ENCODE measurements at places on chromosomes 4 and X.
A peak's percentile ranks its signal among the peaks of the same experiment; 100 is the strongest.

- no peak for DNase-seq
Measured at GRCh38 chrX:145821291-145821897, 3.8 kb downstream of the SLITRK2 start.

GRCh38 chr4:104519588-104519987, 24.9 kb upstream of the CXXC4 start:
- DNase-seq: no peak

GRCh38 chr4:24513718-24514117, 70.6 kb downstream of the DHX15 start:
- no peak for DNase-seq

DNA sequence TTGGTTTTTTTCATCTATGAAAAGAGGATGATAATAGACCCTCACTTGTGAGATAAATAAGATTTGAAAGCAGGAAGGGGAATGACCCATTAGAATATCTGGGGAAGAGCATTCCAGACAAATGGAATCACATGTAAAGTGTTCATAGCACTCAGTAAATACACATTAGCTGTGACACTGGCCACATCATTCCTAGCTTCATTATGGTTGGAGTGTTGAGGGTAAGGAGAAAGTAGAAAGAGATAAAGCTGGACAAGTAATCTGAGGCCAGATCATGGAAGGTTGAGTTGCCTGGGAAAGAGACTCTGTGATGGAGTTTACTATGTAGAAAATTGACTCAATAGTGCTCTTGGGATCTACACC, 6.9 kb upstream of the PGRMC1 start:
- DNase-seq: no peak

DNA sequence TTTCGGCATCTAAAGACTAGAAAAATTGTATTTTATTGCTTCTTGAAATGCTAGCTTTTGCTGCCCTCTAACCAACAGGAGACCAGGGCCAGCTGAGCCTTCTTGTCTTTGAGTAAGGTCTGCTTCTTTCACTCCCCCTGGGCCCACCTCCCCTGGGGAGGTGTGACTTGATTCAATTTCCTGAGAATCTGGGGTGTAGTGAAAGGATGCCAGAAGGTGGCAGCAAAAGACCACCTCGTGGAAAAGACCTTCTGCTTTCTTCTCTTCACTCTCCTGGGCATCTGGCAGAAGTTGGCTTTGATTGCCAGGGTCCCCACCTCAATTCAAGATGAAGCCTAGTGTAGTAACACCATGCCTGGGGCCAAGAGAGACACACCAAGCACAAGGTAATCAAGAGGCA, 96.5 kb upstream of the MAOA start:
- peak; percentile 51 for DNase-seq

DNA sequence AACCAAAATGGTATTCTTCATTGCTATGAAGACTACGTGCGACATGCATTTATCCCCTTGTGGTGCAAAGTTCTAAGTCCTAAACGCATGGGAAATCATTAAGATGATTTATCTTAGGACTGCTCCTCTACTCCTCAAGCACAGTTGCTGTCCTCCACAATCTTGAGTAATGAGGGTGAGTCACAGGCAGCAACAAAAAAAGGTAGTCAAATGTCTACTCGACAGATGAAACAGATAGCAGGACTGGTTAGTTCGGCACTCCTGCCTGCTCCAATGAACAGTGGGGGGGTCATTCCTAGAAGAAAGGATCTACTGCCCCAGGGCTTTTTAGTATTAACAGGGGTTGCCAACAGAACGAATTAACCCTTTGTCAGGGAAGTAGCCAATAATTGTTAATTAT, 233.7 kb upstream of the FGF13 start:
- DNase-seq: no peak

GRCh38 chrX:28586981-28587551, at the start of gene IL1RAPL1:
Gene IL1RAPL1, plus strand, starts transcription at chrX:28587446.
- DNase-seq: no peak

DNA sequence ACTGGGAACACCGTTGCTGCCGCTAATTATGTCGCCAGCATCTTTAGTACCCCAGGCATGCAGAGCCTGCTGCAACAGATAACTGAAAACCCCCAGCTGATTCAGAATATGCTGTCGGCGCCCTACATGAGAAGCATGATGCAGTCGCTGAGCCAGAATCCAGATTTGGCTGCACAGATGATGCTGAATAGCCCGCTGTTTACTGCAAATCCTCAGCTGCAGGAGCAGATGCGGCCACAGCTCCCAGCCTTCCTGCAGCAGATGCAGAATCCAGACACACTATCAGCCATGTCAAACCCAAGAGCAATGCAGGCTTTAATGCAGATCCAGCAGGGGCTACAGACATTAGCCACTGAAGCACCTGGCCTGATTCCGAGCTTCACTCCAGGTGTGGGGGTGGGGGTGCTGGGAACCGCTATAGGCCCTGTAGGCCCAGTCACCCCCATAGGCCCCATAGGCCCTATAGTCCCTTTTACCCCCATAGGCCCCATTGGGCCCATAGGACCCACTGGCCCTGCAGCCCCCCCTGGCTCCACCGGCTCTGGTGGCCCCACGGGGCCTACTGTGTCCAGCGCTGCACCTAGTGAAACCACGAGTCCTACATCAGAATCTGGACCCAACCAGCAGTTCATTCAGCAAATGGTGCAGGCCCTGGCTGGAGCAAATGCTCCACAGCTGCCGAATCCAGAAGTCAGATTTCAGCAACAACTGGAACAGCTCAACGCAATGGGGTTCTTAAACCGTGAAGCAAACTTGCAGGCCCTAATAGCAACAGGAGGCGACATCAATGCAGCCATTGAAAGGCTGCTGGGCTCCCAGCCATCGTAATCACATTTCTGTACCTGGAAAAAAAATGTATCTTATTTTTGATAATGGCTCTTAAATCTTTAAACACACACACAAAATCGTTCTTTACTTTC, 1.8 kb downstream of the UBQLN2 start:
- DNase-seq: no peak

- DNase-seq: no peak
Measured at GRCh38 chr4:112927544-112927943, 121.9 kb upstream of the ANK2 start.

- no peak for DNase-seq
Measured at GRCh38 chr4:176198316-176198903, 3.0 kb upstream of the SPATA4 start.

DNA sequence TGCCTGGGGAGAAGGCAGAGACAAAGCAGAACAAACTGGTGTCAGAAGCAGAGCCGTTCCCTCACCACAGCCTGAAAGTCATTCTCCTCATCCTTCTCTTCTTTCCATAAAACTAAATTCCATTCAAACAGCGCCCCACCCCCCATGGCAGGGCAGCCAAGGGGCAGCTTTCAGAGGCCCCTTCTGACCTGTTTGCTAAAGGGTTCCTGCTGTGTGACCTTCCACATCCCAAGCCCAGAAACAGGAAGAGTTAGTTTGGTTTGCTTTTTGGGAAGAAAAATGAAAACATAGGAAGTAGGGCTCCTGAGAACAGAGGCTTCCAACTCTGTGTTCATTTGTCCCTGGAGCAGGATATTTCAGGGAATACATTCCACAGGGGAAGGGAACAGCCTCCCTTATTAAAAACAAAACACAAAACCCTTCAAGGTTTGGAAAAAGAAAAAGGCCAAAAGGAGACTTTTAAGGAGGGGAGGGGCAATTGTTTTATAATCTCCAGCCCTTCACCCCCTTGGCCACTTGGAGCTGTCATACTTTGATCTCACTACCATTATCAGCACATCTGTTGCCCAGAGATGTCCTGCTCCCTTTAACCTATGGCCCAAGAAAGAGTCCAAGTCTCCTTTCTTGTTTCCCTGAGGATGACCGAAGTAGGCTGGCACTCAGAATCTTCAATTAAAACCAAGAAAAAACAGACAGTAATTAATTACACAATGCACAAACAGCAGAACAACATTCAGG, 25.3 kb downstream of the STARD8 start:
- DNase-seq: no peak

DNA sequence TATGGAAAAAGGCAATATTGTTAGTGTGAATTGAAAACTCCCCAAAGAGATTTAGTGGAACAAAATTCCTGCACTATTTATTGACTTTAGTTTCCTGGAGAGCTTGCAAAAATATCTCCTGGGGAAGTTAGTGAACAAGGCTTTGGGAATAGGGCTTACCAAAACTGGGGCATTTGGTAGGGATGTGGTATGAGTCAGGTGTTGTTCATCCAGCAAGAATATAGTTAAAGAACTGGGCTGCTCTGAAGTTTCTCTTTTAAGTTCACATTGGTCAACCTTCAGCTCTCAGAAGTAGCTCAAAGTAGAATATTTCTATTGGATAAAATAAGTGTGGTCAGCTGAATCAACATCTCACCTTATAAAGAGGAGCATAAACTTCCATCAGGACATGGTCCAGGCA, 185.0 kb downstream of the CPE start:
- DNase-seq: no peak

DNA sequence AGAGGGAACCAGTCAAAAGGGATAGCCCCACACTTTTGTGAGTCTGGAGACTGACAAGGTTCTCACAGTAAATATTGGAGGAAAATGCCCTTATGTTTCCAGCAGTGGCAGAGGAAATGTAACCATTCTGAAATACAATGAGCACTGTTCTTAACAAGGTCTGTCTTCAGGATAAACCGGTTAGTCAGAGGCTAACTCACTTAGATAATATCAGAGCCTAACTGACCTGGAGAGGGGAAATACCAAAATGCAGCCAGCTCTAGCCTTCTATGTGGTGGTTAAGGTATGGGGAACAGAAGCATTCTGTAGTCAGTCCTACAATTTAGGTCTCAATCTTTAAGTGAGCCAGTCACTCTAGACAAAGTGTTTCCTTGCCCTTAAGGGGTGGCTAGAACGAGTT, 70.8 kb downstream of the TBCK start:
- DNase-seq: no peak

- DNase-seq: no peak
Measured at GRCh38 chr4:159368320-159368719, 265.4 kb downstream of the RAPGEF2 start.

DNA sequence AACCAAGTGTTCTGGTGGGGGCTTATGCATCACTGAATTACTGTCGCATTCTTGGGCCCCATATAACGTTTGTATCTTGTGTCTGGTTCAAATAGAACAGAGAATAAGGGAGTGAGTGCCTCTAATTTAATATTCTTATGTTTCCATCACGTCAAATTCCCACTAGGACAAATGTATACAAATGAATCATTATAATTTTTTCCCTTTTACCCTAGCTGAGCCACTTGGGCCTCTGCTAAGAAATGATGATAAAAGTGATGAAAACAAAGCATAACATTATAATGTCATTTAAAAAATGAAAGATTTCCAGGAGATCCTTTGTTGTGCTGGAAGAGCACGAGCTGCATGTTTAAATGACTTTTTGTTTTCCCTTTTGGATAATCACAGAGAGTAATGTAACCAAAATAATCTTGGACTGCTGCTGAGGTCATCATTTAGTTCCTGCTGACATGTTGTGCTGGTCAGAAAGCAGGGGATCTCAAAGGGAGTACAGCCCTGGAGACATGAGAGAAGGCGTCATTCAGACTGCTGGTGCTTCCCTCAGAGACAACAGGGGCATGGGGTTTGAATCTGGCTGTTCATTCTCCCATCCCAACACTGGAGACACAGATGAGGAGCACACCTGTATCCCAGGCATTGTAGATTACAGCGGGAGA, 105.1 kb upstream of the SCOC start:
- DNase-seq: no peak

- DNase-seq: no peak
Measured at GRCh38 chrX:94524867-94525266, 850.9 kb downstream of the FAM133A start.

DNA sequence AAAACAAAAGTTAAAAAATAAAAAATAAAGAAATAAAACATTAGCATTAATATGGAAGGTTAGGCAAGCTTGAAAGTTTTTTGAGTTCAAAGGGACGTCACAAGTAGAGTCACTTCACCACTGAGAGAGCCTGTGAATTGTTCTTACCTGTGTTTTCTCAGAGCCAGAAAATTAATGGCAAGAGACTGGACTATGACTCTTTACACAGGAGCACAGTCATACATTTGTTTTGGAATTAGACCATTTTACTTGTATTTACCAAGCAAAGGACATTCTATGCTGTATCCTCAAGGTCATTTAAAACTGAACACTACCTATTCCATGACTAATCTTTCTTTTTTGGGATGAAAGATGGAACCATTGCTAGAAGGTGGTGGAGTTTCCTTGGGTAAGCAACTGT, 346.1 kb downstream of the FAM47B start:
- no peak for DNase-seq

- DNase-seq: no peak
Measured at GRCh38 chr4:8292478-8293107, 23.0 kb downstream of the HTRA3 start.

GRCh38 chr4:6621556-6621927, 18.9 kb upstream of the MRFAP1 start:
- no peak for DNase-seq

DNA sequence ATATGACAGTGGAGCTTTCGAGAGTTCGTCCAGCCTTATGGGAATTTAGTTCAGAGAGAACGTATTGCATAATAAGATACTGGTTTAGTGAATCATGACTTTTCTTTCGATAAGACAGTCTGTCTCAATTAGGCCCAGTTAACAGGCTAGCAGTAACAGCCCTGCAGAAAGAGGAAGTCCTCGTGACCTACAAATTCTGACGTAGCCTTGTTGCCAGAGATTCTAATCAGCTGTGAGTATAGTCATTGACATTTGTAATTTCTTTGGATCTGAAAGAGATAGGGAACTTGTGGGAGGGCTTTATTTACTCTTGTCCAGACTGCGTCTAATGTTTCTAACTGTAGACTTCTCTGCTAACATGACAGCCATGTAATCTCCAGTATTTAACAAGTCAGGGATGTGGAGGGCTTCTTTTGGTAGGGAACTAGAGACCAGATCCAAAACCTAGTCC, 15.8 kb downstream of the ART3 start:
- no peak for DNase-seq

DNA sequence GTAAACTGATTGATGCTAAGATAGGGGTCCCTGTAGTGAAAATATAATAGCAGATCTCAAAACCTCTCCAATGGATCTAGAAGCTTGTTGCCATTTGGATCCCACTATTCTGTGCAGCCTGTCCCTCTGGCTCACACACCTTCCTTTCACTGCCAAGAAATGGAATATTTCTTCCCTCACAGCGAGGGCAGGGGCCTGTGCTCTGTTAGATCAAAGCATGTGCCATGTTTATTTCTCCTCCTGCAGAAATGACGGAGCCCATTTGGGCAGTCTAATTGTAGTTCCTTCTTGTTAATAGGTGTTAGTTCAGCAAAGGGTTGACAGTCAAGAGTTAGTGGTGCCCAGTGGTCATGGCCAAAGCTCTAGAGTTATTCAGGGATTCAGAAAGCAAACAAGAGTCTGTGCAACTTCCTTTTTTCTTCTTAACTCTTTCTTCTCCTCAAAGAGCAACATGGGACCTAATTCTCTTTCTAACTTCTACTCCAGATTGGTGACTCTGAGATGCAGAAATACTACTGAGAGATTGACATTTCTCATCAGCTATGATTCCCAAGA, 106.8 kb downstream of the STOX2 start:
- DNase-seq: no peak

DNA sequence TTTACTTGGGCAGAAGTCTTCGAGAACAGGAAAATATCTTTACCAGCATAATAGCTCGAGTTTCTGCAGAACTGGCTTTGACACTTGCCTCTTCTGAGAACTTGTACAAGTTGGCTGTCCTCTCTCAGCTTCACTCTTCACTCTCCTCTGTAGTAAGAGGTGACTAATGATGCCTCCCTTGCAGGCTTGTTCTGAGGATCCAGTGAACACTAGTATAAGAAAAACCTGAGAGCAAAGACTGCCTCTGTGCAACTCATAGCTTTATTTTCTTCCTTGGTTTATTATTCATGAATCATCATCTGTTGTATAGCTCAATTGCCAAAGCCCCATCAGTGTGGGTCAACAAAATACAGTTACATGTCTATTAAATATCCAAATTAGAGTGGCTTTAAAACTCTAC, 266.7 kb upstream of the CLNK start:
- DNase-seq: no peak

Data from left lobe of liver (tissue), 2 donors.